ENCODE measurements at places on chromosomes 6 and 20. TPM values are rescaled to one million over a fixed set of nuclear protein-coding genes. Genes with fewer than 3 reads are reported as not detected.

RAET1L gene
- total RNA-seq: 2.5 TPM

SERINC3 gene
- 125 TPM for total RNA-seq

ASF1A gene
- 15.7 TPM for total RNA-seq

- DNase-seq: no peak
These were observed 158.3 kb downstream of the HDGFL1 start for GRCh38 chr6:22727710-22728109.

GRCh38 chr20:63941282-63942081, 14.7 kb downstream of the UCKL1 start:
- peak; percentile 91 for DNase-seq

HFE gene
- total RNA-seq: 3.2 TPM

PLCB1 gene
- 6.1 TPM for total RNA-seq

SAMD3 gene
- total RNA-seq: not detected

DNA sequence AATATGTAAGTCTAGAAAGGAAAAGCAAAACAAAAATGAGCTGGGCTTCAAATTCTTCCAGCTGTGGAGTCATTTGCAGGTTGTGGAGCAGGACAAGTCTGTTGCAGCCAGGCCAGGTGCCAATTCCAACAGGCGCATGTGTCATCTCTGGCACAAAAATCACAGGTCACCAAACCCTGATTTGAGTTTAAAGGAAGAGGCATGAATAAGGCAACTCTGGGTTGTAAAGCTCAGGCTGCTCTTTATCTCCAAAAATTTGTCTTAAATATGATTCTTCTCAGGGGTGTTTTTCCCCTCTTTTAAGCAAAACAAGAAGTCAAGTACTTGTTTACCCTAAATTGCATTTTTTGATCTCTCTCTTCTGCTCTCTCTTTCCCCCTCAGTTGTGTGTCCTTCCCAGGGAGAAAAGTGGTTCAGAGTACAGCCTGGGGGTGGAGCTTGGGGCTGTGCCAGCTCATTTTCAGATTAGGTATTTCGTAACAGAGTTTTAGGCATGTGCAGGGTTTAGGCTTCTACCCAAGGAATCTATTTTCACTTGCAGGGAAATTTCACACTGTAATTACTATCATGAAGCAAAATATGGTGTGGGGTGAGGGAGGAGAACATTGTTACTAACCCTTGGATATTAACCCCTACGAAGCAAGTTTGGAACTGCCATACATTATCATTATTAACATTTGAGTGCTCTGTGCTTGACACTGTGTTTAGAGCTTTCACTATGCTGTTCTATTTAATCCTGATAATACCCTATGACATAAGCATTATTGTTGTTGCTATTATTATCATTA, 8.3 kb upstream of the NCOA3 start:
- peak; percentile 90 for DNase-seq

- DNase-seq: no peak
These were observed 99.6 kb downstream of the MAP3K4 start for GRCh38 chr6:161091151-161091550.

HSPA1L gene
- total RNA-seq: 3.1 TPM

DNA sequence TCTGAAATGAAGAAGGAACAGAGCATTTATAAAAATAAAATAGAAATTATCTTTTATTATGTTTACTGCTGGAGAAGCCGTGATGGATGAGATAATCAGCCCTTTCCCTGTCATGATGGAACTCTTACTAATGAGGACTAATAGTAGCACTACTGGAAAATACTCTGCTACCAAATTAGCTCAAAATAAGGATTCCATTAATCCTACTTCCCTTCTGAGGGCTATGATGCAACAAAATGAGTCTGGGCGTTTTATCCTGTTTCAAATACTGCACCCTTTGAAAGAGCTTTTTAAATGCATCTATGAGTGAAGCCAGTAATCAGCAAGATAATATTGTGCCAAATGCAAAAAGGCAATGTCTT, 59.3 kb upstream of the CARMIL1 start:
- DNase-seq: no peak

DNA sequence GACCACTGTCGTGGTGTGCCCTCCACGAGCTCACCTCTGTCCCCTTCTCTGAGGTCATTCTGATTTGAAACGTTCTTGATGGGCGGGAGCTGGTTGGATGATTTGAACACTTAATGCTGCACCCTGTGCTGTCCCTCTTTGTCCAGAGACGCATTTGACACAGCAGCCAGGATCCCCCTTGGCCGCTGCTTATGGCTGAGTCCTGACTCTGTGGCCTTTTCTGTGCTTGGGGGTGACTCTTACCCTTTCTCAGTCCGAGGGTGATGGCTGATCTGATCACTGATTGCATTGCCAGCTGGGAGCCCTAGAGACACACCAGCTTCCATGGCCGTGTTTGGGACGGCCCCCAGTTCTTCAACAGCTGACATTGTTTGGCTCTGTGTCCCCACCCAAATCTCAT, 43.5 kb upstream of the FRMD1 start:
- peak; percentile 20 for DNase-seq

DNA sequence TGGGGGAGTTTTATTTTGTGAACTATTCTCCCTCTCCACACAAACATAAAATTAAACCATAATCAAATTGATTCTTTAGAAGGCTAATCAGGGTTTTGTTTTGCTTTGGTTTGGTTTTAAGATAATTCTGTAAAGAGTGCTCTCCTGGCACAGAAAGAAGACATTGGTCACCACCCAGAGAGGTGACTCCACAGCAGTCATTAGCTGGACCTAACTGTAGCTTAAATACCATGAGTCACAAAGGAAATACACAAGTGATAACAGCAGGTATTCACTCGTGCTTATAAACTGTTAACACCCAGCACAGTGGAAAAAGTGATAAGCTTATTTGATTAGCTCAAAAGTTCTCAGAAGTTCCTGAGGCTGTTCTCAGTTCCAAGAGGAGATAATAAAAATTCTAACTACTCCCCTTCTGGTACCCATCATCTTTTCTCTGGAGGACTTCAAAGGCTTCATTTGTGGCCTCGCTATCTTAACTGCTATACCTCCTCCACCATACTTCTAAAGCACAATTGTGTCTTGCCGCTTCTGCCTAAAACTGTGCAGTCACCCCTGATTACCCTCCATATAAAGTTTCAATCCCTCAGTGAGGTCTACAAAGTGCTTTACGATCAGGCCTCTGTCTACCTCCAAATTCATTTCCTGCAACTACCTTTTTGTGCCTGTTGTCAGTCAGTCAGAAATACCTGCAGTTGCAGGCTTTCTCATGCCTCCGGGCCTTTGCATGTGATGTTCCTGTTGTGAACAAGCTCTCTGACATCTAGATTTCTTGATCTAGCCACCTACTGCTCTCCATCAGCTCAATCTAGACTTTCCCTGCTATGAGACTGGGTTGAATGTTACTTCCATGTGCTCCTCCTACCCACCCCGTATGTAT, 201.1 kb downstream of the SAMD5 start:
- DNase-seq: no peak

MICA gene
- 16.4 TPM for total RNA-seq

DNA sequence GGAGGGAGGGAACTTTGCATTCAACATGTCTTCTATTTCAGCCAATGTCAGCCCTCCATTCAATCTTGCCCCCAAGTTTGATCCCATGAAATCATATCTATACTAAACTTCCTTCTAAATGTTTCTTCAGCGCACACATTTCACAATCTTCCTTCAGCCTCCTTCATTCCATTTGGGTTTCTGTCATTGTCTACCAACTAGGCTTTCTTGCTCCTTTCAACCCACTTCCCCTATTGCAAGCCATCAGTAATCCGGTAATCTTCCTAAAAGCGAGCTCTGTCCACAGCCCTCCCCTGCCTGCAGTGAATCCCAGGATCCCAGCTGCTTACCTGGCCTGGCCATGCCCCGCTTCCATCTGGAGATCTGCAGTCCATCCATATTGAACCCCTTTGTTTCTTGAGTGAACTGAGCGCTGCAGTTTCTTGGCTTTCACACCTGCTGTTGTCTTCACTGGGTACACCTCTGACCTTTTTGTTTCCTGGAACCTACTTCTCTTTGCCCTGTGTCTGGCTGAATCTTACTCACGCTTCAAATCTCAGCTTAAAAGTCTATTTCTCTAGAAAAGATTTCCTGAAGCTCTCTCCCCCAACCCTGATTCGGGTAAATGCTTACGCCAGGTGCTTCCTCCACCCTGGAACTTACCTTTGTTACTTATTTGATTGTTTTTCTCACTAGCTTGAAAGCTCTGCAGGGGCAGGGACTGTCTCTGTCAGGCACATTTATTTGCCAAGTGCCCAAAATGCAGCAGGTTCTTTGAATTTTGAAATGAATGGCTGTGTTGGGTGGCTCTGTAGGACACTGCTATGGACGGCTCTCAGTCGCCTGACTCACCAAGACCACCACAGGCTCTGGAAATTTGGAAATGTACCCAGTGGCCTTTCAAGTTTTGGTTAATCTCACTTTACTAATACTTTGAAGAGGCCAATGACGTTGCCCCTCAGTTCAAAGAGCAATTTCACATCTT, 50.3 kb downstream of the ADTRP start:
- DNase-seq: no peak

DNA sequence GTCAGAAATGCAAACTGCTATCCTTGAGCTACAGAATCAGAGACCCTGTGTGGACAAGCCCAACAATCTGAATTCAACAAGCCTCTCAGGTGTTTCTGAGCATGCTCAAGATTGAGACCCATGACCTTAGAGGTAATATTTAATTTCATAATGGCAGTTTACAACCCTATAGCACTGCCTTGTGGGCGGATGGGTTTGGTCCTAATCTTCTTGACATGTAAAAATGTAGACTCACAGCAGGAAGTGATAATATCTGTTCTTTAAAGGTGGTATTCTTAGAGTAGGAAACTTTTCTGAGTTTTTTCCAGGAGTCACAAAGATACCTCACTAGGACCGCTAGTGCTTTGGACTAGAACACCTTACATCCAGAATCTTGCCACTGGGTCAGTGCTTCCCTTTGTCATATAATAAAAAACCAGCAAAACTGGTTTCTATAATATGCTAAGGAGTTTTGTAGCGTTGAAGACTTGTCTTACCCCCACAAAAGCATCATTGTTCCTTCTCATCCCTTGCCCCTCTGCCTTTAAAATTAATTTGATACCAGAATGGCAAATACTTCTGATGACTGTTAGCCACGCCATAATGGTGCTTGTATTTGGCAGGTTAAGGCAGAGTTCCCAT, 52.6 kb downstream of the E2F3 start:
- no peak for DNase-seq

DNA sequence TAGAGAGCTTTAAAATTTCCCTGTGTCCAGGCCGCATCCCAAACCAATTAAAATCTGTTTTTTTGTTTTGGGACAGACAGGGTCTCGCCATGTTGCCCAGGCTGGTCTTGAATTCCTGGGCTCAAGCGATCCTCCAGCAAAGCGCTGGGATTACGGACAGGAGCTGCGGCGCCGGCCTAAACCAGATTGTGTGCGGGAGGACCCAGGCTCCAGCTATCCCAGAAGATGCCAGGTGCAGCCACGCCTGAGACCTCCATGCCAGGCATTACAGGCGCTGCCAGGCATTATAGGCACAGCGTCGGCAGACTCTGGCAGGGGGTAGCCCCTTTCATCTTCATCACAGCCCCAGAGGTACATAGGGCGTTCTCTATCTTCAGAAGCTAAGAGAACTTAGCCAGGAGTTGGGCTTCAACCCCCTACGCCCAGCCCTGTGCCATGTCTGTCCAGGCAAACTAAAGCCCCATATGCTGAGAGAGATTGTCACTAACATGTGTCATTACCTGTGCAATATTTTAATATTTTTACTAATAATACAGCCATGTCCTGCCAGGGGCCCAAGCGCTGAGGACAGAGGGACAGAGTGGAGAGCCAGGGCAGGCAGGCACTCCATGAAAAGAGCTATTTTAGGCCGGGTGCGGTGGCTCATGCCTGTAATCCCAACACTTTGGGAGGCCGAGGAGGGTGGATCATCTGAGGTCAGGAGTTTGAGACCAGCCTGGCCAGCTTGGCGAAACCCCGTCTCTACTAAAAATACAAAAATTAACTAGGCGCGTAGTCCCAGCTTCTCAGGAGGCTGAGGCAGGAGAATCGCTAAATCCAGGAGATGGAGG, 9.8 kb upstream of the GRM4 start:
- peak; percentile 29 for DNase-seq

GRCh38 chr6:89034586-89035251, 45.8 kb upstream of the PNRC1 start:
- no peak for DNase-seq

GRCh38 chr20:16712511-16712947, 17.3 kb upstream of the SNRPB2 start:
- DNase-seq: no peak

- DNase-seq: no peak
These were observed 137.1 kb downstream of the CDC5L start for GRCh38 chr6:44524476-44525227.

MOG gene
- total RNA-seq: not detected

DNA sequence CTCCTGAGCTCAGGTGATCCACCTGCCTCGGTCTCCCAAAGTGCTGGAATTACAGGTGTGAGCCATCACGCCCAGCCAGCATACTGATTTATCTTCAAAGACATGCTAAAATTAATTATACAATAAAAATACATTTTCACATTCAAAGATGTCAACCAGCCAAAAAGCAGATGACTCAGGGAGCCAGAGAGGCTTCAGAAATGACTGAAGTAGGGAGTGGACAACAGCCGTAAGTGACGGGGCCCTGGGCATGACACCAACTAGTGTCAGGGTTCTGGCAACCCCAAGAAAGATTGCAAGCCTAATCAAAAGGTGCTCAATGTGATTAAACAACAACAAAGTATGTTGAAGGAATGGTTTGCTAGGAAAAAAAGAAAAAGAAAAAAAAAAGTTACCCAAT, 28.4 kb downstream of the GPLD1 start:
- DNase-seq: no peak

DNA sequence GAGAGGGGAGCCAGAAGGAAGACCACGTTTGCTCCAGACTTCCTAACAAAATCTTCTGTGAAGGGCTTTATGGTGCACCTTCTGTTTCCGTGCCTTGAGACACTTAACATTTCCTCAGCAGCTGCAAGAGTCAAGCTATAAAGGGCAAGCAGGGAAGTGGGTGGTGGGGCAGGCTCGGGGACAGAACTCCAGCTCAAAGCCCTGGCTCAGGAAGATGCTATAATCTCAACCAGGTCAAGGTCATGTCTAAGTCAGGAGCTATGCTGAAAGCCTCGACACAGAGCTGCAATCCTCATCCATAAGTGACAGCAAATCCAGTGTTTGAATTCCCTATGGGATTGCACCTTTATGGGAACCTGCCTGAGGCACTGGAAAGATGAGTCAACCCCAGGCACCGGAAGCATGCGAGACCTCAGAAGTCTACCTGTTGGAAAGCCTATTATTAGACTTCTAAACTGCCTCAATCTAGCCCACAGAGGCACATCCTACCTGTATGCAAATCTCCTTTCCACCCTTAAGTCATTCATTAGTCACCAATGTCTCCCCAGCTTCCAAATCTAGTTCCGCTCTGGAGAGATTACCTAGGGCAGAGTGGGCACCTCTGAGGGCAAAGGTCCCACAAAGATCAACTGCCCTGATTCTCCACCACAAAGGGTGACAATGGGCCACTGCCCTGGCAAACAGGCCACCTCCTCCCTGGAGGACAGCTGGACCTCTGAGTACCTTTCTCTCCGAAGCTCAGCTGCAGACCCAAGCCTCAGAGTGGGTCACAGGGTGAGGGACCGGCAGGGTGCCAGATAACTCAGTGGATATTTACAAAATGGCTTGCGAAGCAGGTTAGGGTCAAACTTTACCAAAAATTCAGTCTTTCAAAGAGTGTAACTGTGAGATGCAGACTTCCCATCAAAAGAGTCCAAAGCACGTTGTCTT, 287.0 kb downstream of the CDC5L start:
- DNase-seq: no peak

TRMT6 gene
- total RNA-seq: 13.0 TPM
